PC-9 (cell line): ENCODE measurements at places on chromosomes 7 and 10.
A peak's percentile ranks its signal among the peaks of the same experiment; 100 is the strongest.

DNA sequence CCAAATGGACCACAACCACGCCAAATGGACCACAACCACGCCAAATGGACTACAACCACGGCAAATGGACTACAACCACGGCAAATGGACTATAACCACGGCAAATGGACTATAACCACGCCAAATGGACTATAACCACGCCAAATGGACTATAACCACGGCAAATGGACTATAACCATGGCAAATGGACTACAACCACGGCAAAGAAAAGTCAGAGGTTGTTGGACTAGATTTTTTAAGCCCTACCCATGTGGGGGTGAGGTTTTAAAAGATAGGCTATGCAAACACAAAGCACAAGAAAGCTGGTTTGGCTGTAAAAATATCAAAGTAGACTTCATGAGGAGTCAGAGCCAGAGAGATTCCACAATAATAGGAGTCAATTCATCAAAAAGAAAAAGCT lies 55.8 kb downstream of the NCAPG2 start:
- no peak for DNase-seq

DNA sequence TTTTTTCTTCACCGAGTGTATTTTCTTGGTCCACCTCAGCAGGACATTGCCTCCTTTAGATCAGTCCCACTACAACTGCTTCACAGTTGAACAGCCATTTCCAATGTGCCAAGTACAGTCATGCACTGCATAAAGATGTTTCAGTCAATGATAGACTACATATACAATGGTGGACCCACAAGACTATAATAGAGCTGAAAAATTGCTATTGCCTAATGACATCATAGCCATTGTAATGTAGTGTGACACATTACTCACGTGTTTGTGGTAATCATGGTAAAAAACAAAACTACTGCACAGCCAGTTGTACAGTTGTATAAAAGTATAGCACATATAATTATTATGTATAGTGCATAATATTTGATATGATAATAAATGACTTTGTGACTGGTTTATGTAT lies 113.8 kb upstream of the HPS1 start:
- no peak for DNase-seq

- DNase-seq = peak; percentile 58
Observed at GRCh38 chr7:47622946-47623640, 41.2 kb upstream of the TNS3 start.

- no peak for DNase-seq
Observed at GRCh38 chr10:29839826-29840515, 205.2 kb upstream of the SVIL start.

GRCh38 chr10:114408112-114408967 lies 4.0 kb upstream of the AFAP1L2 start:
- DNase-seq = no peak

GRCh38 chr7:84040355-84040754 lies 154.2 kb downstream of the SEMA3A start:
- no peak for DNase-seq

GRCh38 chr10:75492173-75492925 lies 60.9 kb downstream of the LRMDA start:
- DNase-seq = no peak

DNA sequence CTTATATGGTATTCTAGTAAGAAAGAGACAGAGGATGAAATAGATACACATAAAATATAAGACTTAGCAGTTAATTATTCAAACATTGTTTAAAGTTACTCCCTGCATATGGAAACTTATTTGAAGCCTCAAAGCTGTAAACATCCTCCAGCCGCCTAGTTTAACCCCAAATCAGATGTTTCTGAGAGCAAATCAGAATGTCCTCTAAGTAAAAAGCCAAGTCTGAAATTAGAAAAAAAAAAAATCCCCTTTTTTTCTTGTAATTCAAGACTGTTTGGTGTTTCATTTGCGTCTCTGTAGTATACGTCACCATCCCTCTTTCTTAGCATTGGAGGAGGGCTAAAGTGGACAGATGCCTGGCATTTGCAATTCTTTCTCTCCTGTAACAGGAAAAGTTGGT lies 46.4 kb downstream of the TMEM26 start:
- no peak for DNase-seq

DNA sequence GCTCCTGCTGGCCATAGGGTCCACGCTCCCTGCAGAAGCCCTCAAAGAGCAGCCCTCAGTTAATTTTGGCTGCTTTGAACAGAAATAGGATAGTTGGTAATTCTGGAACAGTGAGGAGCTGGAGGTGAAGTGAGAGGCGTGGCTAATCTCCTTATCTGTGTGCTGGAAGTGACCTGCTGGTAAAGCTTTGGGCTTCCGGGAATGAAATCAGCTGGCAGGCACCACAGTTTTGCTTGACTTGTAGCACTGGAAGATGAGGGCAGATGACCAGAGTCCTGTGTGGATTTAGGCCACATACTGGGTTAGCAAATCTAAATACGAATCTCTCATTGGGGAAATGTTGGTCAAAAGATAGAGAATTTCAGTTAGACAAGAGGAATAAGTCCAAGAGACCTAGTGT lies 10.2 kb downstream of the ATP6V0E2 start:
- DNase-seq = no peak

DNA sequence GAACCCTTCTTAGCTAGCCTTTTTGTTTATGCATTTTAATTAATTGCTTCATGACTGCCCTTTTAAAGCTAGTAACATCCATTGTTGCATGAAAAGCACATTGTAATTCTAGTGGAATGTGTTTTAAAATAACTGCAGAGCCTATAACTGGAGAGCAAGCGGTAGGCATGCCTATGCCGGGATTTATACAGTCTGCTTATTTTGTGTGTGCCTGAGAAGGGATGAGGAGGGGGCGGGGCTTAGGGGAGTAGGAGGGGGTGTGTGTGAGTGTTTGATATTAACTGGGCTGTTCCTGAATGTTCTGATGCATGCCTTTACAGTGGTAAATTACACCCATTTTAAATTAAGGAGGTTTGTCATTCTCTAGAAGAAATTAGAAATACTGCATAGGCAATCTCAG lies 208.1 kb downstream of the TCF7L2 start:
- DNase-seq = no peak

- peak; percentile 28 for DNase-seq
Observed at GRCh38 chr7:19677180-19677579, 31.7 kb downstream of the POLR1F start.

DNA sequence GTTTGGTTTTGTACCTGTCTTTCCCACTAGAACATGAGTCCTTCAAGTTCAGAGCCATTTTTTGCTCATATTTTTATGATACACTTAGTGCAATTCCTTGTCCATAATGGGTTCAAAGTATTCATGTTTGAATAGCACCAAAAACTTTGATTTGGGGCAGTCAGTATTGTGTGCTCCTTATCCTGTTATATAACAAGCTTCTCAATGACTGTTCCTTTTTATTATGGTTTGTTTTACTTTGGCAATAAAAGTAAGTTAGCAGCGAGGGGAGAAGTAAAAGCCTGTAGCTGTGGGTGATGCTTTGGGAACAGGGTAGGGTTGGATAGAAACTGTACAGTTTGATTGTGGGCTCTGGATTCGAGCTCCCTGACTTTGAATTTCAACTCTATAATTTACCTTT lies 174.4 kb upstream of the PCLO start:
- no peak for DNase-seq

DNA sequence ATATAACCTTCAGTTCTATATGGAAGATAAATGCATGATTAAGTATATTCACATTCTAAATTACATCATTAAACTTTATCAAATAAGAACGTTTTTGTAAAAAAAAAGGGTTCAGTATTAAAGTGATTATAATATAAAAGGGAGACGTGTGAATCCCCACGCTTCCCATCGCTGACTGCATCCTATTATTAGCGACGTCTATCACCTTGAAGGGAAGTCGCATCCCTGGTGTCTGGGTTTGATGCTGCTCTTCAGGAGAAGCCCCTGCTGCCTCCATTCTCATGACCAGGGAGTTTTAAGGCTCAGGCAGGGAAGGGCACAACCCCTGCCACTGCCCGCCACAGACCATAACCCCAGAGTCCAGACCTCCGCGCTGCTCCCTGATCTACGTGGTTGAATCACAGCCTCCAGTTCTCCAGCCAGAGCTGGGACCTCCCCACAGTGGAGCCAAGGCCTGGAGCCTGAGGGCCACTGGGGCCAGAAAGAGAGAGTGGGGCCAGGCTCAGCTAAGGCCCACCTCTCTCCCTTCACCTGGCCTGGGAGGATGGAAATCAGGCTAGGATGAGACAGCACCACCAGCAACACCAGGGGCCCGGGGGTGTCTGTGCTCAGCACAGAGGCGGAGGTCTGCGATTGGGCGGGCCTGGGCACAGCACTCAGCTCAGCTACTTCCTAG lies 130.6 kb downstream of the TCERG1L start:
- no peak for DNase-seq

DNA sequence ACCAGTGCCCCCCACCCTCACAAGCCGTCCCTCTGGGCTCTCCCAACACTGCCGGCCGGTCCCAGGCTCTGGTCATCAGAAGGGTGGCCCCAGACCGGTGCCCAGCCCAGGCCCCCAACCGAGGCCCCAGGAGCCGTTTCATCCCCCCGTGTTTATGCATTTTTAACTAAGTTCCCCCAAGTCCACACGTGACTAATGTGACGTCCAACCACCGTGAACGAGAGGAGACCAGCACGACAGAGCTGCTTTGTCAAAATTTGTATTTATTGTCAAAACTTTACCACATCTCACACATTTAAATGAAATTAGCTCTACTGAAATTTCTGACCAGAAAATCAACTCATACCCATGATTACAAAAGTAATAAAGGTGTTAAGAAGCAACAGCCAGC lies 8.6 kb downstream of the VENTX start:
- no peak for DNase-seq

GRCh38 chr10:128568990-128569945 lies 443.0 kb upstream of the MKI67 start:
- no peak for DNase-seq

- no peak for DNase-seq
Observed at GRCh38 chr7:34596887-34597286, 61.1 kb upstream of the NPSR1 start.

DNA sequence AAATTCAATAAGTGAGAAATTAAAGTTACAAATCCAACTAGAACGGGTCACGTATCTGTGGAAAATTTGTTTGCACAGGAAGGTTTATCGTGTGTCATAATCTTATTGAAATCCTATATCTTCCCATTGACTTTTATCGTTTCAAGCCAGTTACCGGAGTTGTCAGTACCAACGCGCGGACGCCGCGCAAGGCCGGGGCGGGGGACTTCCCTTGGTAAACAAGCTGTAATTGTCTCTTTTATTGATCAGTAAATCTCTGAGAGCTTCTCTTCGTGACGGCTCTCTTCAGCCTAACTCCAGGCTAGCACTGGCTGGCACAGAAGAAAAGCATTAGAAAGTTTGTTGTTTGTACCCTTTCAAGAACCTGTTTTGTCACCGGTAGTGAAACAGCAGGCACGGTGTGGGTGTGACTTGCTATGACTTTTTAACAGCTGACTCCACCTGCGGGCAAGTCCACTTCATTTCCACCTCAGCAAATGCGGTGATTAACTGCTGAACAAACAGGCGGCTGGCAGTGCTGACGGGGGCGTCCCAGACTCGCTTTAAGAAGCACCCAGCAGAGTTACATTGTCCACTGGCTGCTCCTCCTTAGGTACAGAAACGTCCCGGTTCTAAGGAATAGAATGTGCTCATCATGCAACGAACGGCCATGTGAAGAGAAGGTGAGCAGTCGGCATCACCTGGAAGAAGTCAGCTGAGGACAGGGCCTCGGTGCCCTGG lies 215.8 kb downstream of the MAD1L1 start:
- DNase-seq = no peak

DNA sequence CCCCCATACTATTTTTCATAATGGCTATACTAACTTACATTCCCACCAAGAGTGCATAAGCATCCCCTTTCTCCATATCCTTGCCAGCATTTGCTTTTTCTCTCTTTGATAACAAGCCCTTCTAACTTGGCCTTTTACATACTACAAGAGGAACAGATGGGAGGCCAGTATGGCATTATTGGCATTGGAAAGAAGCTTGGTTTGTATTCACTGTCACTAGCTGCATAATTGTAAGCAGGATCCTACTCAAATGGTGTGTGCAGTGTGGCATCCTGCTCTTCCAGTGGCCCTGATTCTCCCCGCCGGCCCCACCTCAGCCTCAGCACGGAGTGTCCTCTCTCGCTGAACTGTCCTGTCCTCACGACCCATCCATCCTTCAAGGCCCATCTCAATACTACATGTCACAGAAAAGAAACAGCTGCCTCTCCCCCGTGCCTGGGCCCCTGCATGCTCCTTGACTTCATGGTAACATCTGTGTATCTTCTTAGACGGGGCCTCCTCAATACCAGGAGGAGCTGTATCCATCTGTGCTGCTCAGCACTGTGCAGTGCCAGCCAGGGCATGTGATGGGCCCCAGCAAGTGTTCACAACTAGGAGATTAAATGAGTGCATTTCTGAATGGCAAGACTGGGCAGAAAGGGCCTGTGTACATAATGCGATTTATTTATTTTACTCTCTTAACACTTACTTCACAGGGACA lies 205.2 kb downstream of the COBL start:
- DNase-seq = no peak

- DNase-seq = no peak
Observed at GRCh38 chr10:121741248-121741792, 143.1 kb upstream of the FGFR2 start.

GRCh38 chr10:81034383-81034782 lies 496.7 kb downstream of the SH2D4B start:
- no peak for DNase-seq

DNA sequence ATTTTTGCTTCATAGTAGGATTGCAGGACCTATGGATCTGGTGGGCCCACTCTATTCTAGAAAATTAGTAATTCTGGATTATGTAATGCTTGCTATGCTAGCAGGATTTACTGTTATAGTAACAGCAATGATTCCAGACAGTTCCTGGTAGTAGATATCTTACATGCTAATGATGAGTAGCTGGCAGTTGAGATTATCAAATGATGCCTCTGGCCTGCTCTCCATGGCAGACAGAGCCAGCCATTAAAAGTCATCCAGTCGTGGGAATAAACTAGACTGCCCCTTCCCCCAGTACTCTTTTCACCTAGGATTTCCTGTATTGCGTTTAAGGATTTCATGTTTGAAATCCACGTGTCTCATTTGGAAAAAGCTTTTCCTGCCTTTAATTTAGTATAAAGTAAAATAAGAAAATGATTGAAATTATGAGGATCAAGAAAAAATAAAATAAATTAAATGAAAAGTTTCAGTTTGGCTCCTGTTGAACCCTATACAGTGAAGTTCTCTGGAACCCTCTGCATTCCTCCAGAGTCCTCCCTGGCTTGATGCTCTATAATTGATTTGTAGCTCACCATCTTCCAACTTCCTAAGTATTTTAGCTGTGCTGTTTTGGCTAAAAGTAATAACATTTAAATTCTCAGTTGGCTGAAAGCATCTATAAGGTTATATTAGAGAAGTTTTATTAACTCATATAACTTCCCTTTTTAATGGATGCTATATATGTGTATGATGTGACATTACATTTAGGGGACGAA lies 14.6 kb downstream of the UMAD1 start:
- DNase-seq = no peak
